ENCODE measurements at places on chromosomes 4 and X.

- no peak for DNase-seq
Observed at GRCh38 chr4:24040811-24041210, 151.0 kb upstream of the PPARGC1A start.

- no peak for DNase-seq
Observed at GRCh38 chr4:105620640-105621323, 68.4 kb downstream of the ARHGEF38 start.

DNA sequence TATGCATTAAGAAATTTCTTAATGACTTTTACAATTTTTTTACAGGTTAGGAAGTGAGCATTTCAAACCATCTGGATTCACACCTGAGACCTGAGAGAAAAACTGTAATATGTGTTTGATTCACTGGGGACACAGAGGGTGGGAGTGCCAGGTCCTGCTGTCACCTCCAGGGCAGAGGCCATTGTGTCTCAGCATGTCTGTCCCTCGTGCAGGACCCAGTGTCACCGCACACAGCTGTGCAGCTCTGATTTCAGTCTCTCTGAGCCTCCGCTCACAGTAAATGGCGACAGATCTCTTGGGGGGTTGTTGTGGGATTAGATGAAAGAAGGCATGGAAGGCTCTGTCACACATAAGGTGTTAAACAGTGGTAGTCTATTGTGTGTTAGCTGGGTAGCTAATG lies 23.0 kb upstream of the CLDN24 start:
- no peak for DNase-seq

DNA sequence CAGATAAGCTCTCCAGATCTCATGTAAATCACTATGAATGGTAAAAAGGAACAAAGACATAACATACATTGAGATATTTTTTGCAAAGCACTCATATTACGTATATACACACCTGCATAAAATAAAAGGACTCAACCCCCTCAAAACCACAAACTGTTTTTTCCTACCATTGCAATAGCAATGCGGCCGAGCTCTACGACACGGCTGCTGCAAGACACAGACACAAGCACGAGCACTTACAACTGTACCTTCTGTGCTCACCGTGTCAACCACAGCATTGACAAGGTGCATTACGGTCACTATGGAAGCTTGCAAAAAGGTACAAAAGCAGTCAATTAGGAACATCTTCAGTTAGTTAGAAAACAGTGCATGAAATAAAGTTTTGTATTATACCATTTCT lies 37.1 kb upstream of the MTNR1A start:
- no peak for DNase-seq

DNA sequence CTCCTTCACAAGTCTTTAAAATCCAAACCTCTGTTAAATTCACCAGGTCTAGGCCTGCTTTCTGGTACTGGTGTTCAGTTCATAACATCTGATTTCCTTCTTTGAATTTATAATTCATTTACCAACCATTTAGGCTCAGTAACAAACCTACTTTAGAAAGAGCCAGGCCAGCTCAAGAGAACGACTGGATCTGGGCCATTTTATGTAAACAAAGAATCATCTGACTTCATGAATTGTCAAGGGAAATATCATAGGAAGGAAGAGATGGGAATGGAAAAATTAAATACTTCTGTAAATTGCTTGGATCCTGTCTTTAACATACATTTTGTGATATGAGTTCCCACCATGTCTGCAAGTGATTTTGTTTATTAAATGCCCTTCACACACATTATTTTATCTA lies 36.5 kb downstream of the DCHS2 start:
- DNase-seq, result no peak

DNA sequence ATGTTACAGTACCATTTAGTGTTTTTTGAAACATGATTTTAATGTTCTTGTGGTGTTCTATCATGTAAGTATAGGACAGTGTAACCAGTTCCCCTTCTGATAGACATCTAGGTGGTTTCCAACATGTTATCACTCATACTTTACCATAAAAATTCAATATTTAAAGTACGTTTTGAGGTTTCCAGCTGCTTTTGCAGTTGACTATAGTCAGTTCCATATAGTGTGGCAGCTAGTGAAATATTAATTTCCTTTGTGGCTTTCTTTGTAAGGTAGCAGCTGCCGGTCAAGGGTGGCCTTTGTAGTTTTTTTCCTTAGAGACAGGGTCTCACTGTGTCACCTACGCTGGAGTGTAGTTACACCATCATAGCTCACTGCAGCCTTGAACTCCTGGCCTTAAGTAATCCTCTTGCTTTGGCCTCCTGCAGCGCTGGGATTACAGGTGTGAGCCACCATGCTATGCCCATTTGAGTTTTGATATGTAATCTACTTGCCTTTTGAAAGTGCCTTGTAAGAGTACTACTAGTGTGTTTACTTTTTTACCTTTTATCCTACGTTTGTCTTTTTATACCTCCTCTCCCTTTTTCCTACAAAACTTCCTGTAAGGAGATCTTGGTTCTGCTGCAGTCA lies 63.0 kb downstream of the ARHGAP10 start:
- DNase-seq, result no peak
